ENCODE measurements at places on chromosomes 4 and X. TPM values are rescaled to one million over a fixed set of nuclear protein-coding genes. Genes with fewer than 3 reads are reported as not detected.

Gene GRK4
- 3.5 TPM for total RNA-seq

Gene CXCL8
- total RNA-seq, result 254 TPM

Gene TMSB15C
- 1.3 TPM for total RNA-seq

Gene TLL1
- total RNA-seq, result 2.7 TPM

Gene BCOR
- 16.8 TPM for total RNA-seq

Gene ASB12
- total RNA-seq, result not detected

Gene BST1
- total RNA-seq, result 61.7 TPM

Gene DOK7
- total RNA-seq, result not detected

Gene SOWAHB
- total RNA-seq, result not detected

Gene FAT1
- 1.6 TPM for total RNA-seq

Gene GIMD1
- not detected for total RNA-seq

Gene DCHS2
- not detected for total RNA-seq

Gene MAGEA3
- not detected for total RNA-seq

Gene INTU
- 1.6 TPM for total RNA-seq

Gene FAM13A
- 2.3 TPM for total RNA-seq

Gene SYNPO2
- 0.30 TPM for total RNA-seq

Gene MAPK10
- total RNA-seq, result 0.07 TPM

Gene PNMA5
- total RNA-seq, result not detected

Gene PKD2
- total RNA-seq, result 11.8 TPM

Gene STS
- total RNA-seq, result 9.4 TPM

Gene MAGEB10
- total RNA-seq, result not detected

Gene DDX60
- 29.5 TPM for total RNA-seq

Gene HS6ST2
- 0.10 TPM for total RNA-seq

Gene SPOCK3
- total RNA-seq, result not detected

Gene SPANXD
- total RNA-seq, result not detected

Gene IDH3G
- total RNA-seq, result 50.8 TPM

Gene TEX13C
- total RNA-seq, result not detected

Gene DCX
- total RNA-seq, result not detected

Gene MAGEC2
- total RNA-seq, result not detected

Gene CCNG2
- total RNA-seq, result 6.5 TPM

Gene RNF212
- 0.20 TPM for total RNA-seq

Gene VGLL1
- not detected for total RNA-seq

Gene FGG
- total RNA-seq, result not detected

Gene CCSER1
- not detected for total RNA-seq

Gene ERAS
- total RNA-seq, result not detected

Gene GPAT3
- 4.5 TPM for total RNA-seq

Gene NAA11
- total RNA-seq, result not detected

Gene UGT2B11
- total RNA-seq, result not detected

Gene BEND4
- total RNA-seq, result 0.05 TPM

Gene IRAK1
- 139 TPM for total RNA-seq

Gene WWC2
- 23.5 TPM for total RNA-seq

Gene PCDH7
- total RNA-seq, result 0.05 TPM

Gene EXOC1L
- not detected for total RNA-seq

Gene MAGEA12
- total RNA-seq, result not detected

Measured in mammary microvascular endothelial cell (primary cell).